ENCODE measurements at places on chromosomes 5 and 9. TPM values are rescaled to one million over a fixed set of nuclear protein-coding genes. Genes with fewer than 3 reads are reported as not detected.

DNA sequence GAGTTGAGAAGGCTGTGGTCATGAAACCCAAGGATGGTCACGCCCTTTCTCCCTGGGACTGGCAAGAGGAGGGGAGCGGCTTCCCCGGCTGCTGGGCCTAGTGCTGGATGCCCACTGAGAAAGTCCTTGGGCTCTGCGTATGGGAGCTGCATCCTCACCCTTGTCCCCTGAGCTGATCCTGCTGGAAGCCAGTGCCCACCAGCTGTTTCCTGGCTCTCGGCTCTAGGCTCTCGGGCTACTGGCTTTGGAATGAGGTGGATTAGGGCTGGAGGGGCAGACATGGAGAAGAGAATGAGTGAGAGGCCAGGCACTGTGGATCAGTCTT lies 149.3 kb upstream of the PPP1R26 start:
- no peak for DNase-seq

GZMA gene
- 4.7 TPM for polyA plus RNA-seq

DNA sequence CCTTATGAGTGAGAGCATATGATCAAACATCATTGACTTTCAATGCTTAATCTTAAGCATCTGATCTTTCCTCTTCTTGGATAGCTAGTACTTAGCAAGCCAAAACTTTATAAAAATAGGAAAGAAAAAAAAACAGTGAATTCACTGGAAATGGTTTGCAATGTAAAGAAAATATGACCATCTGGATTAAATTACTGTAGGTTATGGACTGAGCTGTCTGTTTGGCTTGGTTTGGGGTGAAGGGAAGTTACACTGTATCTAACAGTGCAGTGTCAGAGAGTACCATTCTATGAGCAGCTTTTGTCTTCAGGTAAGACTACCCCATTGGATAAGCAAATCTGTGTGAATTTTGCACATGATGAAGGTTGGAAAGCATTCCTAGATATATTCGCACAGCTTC lies 151.4 kb downstream of the TLE1 start:
- DNase-seq: no peak

FAM174A gene
- polyA plus RNA-seq: 23.1 TPM

GRCh38 chr5:39578887-39579497 lies 154.2 kb upstream of the DAB2 start:
- DNase-seq: no peak

GRCh38 chr5:6752236-6752635 lies 39.0 kb downstream of the TENT4A start:
- DNase-seq: no peak

- DNase-seq: no peak
Measured at GRCh38 chr5:38403877-38404635, 145.7 kb downstream of the EGFLAM start.

SLC25A2 gene
- polyA plus RNA-seq: 0.26 TPM

OR1J2 gene
- not detected for polyA plus RNA-seq

PCDHAC2 gene
- polyA plus RNA-seq: 2.4 TPM

SIMC1 gene
- polyA plus RNA-seq: 29.1 TPM

DNA sequence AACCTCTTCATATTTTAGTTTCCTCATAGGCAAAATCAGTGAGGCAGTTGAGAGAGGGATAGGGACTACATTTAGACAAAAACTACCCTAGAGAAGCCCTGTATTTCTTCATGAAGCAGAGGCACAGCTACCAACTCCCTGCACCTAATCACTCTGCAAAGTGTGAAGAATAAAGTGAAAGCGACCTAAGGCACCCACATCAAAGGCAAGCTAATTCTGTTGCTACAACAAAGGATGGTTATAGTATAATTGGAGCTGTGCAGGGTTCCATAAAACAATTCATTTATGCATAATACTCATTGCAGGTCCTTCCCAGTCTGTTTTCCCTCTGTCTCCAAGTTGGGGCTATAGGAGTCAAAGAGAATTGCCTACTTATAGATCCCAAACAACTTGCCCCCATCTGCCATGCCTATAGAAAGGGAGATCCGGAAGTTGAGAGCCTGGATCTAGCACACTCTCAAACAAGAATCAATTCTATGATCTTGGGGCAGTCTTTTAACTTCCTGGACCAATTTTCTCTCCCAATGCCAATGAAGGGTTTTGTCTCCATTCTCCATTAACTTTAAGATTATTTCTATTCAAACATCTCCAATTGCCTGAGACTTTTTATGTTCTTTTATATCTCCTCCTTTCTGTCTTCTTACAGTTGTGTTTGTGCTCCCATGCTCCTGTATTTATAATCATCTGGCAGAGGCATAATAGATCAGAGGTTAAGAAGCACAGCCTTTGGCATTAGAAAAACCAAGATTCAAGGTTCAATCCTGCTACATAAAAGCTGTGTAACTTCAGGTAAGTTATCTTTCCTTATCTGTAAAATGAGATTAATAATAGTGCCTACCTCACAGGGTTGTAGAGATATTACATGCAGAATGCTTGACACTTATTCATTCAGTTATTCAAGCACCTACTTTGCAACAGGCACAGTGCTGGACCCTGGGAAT lies 56.0 kb upstream of the PTGER4 start:
- no peak for DNase-seq
